Stimulated activated naive CD8-positive, alpha-beta T cell treated with anti-CD3 and anti-CD28 coated beads, Interleukin-15, amount 100 ng/mL, for 72 hours (primary cell): ENCODE measurements at places on chromosomes 1 and 21.

GRCh38 chr1:208177656-208178055 is 66.5 kb downstream of the PLXNA2 start:
- no peak for DNase-seq

DNA sequence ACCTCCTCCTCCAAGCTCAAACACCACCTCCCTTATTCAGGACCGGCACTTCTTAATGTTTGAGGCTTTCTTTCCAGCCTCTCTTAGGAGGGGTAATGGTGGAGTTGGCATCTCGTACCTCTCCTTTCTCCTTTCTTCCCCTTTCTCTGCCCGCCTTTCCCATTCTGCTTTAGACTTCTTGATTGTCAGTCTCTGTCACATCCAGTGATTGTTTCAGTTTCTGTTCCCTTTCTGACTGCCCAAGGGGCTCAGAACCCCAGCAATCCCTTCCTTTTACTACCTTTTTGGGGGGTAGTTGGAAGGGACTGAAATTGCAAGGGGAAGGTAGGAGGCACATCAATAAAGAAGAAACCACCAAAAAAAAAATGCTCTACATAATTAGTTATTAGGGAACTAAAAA is 5.6 kb downstream of the ELK4 start:
- no peak for DNase-seq

DNA sequence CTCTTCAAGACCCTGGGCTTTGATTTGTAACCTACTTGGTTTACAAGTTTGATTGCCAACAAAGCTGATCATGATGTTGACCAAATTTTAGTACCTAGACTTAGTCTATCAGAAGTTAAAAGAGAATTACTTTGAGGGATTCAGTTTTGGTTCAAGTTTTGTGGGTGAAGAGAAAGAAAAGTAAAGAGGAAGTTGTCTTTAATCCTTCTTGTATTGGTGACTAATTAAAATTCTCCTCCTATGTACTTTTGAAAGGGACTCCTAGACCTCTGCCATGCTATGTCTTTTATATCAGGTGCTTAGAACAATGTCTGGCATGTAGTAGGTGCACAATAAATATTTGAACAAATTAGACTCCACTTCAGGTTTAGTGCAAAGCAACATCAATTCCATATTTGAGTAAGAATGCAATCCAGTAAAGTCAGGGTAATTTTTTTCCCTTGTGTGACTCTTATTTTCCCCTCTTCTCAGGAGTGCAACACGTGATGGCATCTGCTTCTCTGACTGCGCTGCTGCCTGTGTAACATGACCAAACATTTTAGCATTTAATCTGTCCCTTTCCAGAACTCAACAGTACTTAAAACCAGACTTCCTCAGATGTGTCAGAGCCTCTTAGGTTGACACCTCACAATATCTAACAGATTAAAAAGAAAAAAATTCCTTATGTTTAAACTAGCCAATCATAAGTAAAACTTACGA is 41.1 kb upstream of the KCNQ4 start:
- no peak for DNase-seq

GRCh38 chr1:150154143-150154542 is 4.4 kb downstream of the PLEKHO1 start:
- DNase-seq, result no peak

- no peak for DNase-seq
These were observed 302.3 kb upstream of the PLD5 start for GRCh38 chr1:242826701-242827336.

GRCh38 chr1:72637593-72637992 is 355.3 kb upstream of the NEGR1 start:
- no peak for DNase-seq

GRCh38 chr1:98077691-98078090 is 156.9 kb upstream of the DPYD start:
- no peak for DNase-seq

- no peak for DNase-seq
These were observed 545.1 kb downstream of the PLPP3 start for GRCh38 chr1:56034222-56034621.
